CD4-positive, alpha-beta T cell treated with Interleukin-12 subunit alpha and Interleukin-12 subunit beta, for 1 hour (primary cell): ENCODE measurements at places on chromosomes 4 and X.
A peak's percentile ranks its signal among the peaks of the same experiment; 100 is the strongest.

DNA sequence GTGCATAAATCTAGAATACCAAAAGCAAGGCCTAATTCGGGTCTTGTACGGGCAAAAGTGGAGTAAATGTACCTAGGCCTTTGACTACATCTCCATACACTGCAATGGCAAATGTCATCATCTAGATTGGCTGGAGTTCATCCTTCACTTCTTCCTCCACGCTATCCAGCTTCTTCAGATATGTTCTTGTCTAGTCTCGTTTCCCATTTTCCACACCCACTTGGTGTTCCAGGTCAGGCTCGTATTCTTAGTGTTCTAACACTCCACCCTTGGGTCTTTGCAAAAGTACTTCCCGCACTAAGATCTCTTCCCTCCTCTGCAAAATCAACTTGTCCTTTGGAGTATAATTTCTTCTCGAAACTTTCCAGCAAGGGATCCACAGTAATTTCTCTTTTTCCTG, 1.4 kb downstream of the COQ2 start:
- DNase-seq = no peak

GRCh38 chrX:103415528-103415927, 39.2 kb downstream of the BEX3 start:
- DNase-seq = no peak

GRCh38 chrX:38803588-38804431, 2.6 kb downstream of the MID1IP1 start:
- peak; percentile 78 for DNase-seq

DNA sequence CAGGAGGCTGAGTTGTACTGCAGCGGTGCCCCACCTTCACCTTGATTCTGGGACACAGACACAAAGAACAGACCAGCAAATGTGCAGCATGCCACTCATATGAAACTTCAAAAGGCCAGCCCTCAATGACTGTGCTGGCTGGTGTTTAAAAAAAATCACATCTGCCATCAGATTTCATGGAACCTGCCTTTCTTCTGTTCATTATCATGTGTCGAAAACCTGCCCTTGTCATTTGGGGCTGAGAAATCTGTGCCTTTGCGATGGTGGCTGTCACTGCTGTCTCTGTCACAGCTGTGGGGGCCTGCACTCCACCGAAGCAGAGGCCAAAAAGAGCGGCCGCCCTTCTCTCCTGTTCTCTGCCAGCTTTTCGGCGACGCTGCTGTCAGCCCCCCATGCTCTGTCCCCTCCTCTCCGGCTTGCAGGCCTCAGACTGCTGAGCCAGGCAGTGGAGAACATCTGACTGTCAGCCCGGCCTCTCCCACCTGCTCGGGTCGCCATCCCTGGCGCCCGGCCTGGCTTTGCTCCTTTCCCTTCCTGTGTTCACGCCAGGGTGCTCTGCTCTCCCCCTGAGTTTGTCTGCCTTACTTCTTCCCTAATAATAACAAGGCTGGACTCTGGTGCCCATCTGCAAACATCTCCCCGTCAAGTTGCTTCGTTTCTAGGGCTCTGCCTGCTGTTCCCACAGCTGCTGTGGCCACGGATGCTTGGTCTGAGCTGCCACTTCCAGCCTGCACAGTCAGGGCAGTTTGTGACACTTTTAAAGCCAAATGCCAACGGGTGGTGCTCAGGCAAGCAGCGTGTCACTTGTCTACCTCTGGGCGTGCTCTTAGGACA, 355.2 kb downstream of the UNC5C start:
- DNase-seq = no peak

DNA sequence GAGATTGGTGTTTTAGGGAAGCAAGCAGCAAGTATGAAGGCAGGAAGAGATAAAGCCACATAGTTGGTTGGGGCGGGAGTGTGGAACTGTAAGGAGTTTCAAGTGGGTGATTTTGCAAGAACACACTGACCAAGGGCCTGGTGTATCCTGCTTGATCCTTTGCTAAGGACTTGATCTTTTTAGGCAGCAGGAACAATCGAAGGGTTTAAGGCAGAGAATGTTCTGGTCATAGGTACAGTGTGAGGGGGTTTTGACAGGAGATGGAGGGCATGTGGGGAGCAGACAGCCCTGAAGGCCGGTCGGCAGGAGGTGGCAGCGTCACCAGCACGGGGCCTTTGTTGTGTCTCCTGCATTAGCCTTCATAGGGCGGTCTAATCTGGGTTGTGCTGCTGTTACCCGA, 54.7 kb downstream of the FAM193A start:
- DNase-seq = no peak

GRCh38 chr4:54992266-54992665, 133.1 kb downstream of the KDR start:
- no peak for DNase-seq

- no peak for DNase-seq
Measured at GRCh38 chrX:12975991-12976558, 1.2 kb downstream of the TMSB4X start.
